Frontal cortex (tissue), 4 donors: ENCODE measurements at places on chromosomes 12 and 14. TPM values are rescaled to one million over a fixed set of nuclear protein-coding genes. Genes with fewer than 3 reads are reported as not detected.

TAS2R43 gene
- total RNA-seq, result 3.7 TPM

CPNE6 gene
- 35.5 TPM for total RNA-seq

DNA sequence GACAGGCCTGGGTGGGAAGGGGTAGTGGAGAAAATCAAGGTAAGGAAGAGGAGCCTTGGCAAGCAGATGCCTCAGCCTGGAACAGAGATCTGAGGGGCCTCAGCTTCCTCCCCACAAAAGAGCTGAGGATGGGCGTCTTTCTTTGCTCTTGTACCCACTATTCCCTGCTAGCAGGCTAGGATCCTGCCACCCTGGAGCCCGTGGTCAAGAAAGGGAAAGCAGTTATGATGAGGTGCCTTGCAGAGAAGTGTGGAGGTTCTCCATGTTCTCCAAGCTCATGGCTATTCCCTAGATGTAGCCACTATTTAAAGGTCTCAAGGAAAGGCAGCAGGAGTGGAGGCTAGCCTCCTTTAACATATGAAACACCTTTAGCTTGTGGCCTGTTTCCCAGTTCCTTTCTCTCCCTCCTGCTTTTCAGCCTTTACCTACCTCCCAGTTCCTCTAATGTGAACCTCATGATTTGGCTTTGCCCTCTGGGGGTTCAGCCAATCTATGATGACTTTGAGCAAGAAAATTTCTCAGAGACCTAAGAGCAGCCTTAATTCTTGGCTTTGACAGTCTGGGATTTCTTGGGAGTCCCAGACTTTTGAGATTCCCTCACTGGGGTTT is 1.1 kb downstream of the IKZF4 start:
- no peak for DNase-seq

DNA sequence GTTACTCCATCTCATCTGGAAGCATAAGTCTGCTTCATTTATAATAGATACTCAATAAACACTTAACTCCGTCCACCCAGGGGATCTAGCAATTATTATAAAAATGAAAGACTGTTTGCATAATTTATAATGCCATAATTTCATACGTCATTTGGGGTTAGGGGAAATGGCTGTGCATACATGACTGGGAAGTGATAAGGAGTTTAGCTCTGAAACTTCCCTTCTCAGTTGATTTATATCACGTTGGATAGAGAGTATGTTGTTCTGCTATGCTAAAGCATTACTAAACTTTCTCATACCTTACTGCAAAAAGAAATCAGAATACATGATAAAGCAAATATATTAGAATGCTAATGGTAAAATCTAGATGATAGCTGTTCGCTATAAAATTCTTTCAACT is 90.4 kb upstream of the DYNC1H1 start:
- no peak for DNase-seq

- DNase-seq, result no peak
Measured at GRCh38 chr14:104883681-104884361, 18.8 kb downstream of the CEP170B start.

GRCh38 chr12:101885912-101886561 is 8.7 kb downstream of the DRAM1 start:
- no peak for DNase-seq

DNA sequence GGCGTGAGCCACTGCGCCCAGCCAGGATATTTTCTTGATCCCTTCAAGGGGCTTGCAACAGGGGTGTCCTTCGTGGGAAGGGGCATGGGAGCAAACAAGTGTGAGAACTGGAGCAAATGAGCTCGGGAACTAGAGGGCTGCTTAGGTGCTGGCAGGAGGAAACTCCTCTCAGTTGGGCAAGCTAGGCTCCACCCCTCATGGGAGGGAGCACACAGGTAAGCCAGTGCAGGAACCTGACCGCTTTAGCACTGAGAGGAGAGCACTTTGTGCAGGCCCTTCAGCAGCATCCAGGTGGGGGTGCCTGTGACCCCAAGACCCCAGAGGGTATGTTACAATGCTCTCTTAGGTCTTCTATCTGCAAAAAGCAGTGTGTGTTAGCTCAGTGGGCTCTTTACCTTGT is 755.4 kb upstream of the MDGA2 start:
- DNase-seq, result no peak

- no peak for DNase-seq
Measured at GRCh38 chr14:88614218-88614907, 51.5 kb downstream of the ZC3H14 start.
